Thyroid gland (tissue), 4 donors: ENCODE measurements at places on chromosomes 6 and 20. TPM values are rescaled to one million over a fixed set of nuclear protein-coding genes. Genes with fewer than 3 reads are reported as not detected.
A peak's percentile ranks its signal among the peaks of the same experiment; 100 is the strongest.

The HLA-DQA1 gene
- total RNA-seq = 1.7 TPM

The ESR1 gene
- 4.7 TPM for total RNA-seq

The LINC00237 gene
- total RNA-seq = 0.33 TPM

- H3K27ac ChIP-seq = peak overlapping the region; percentile 55
- no peak overlapping the region for H3K4me3 ChIP-seq
- peaks cover 5% of the 10 kb centered on the region for H3K36me3 ChIP-seq
- H3K4me1 ChIP-seq = peaks cover 20% of the 10 kb centered on the region
These were observed 43.7 kb downstream of the TOP1 start for GRCh38 chr20:41072190-41072863.

The RHAG gene
- not detected for total RNA-seq

The DNAH8 gene
- 0.13 TPM for total RNA-seq

GRCh38 chr6:80280262-80281010 is 174.0 kb downstream of the BCKDHB start:
- no peaks in the 10 kb centered on the region for H3K27me3 ChIP-seq
- H3K4me3 ChIP-seq = no peak overlapping the region
- no peak overlapping the region for H3K27ac ChIP-seq
- DNase-seq = no peak

- H3K27me3 ChIP-seq = no peaks in the 10 kb centered on the region
- peaks cover 9% of the 10 kb centered on the region for H3K4me1 ChIP-seq
These were observed 95.9 kb upstream of the EMILIN3 start for GRCh38 chr20:41462372-41463161.

GRCh38 chr20:62997417-62998035 is 9.2 kb downstream of the BHLHE23 start:
- H3K27me3 ChIP-seq = no peaks in the 10 kb centered on the region
- H3K4me3 ChIP-seq = no peak overlapping the region
- H3K27ac ChIP-seq = no peak overlapping the region
- no peaks in the 10 kb centered on the region for H3K4me1 ChIP-seq
- no peaks in the 10 kb centered on the region for H3K36me3 ChIP-seq

DNA sequence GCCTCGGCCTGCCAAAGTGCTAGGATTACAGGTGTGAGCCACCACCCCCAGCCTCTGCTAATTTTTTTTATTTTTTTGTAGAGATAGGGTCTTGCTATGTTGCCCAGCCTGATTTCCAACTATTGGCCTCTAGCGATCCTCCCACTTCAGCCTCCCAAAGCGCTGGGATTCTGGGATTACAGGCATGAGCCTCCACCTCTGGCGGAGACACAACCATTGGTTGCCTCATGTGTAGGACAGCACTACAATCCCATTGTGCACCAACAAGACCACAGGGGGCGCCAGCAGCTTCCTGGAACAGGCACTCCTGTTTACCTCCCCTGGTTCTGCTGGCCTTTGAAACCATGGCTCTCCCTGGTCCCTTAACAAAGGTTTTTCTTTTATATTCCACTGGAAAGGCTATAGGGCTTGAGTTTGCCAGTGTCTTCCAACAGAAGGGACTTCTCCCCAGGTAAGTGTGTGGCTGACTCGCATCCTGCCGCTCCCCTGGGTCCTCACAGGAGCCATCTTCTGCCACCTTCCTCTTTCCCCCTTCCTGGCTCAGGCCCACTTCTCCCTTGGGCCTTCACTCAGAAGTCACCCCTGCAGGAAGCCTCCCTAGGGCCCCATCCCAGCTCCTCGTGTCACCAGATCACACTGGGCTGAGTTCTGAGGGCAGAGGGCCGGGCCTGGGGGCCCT is 39.2 kb upstream of the TLDC2 start:
- H3K4me1 ChIP-seq = peaks cover 32% of the 10 kb centered on the region
- H3K27ac ChIP-seq = peak overlapping the region; percentile 61
- peak; percentile 39 for DNase-seq
- H3K27me3 ChIP-seq = no peaks in the 10 kb centered on the region
- H3K4me3 ChIP-seq = no peak overlapping the region
- peaks cover 16% of the 10 kb centered on the region for H3K36me3 ChIP-seq

DNA sequence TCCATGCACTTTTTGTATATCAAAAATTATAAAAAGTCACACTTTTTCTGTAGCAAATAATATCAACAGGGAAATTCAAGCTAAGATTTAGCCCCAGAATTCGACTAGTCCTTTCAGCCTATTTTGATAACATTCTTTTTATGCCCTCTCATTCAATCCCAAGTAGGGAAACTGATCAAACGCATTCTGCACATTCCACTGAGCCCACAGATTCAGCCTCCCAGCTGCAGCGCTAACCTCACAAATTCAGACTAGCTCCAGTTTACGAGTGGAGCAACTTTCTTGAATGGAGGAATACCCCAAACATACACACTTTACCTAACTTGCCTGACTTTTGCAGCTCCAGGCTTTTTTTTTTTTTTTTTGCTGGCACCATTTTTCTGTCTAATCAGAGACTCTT is 70.3 kb upstream of the HEY2 start:
- H3K27ac ChIP-seq = no peak overlapping the region
- no peaks in the 10 kb centered on the region for H3K27me3 ChIP-seq
- DNase-seq = no peak
- no peaks in the 10 kb centered on the region for H3K4me1 ChIP-seq
- H3K36me3 ChIP-seq = no peaks in the 10 kb centered on the region
- H3K4me3 ChIP-seq = no peak overlapping the region

The SLC22A2 gene
- not detected for total RNA-seq

The RAD21L1 gene
- not detected for total RNA-seq

- peak; percentile 61 for DNase-seq
- H3K27me3 ChIP-seq = no peaks in the 10 kb centered on the region
- peaks cover 42% of the 10 kb centered on the region for H3K36me3 ChIP-seq
- H3K4me3 ChIP-seq = no peak overlapping the region
These were observed 26.2 kb downstream of the CCDC167 start for GRCh38 chr6:37473364-37474095.

The VAPB gene
- 40.6 TPM for total RNA-seq

- H3K27me3 ChIP-seq = no peaks in the 10 kb centered on the region
- no peak overlapping the region for H3K27ac ChIP-seq
- peaks cover 12% of the 10 kb centered on the region for H3K4me1 ChIP-seq
These were observed 2.6 kb downstream of the SYS1 start for GRCh38 chr20:45365444-45365970.

GRCh38 chr6:72894091-72894490 is 272.2 kb downstream of the KCNQ5 start:
- no peak overlapping the region for H3K27ac ChIP-seq
- no peak overlapping the region for H3K4me3 ChIP-seq
- no peaks in the 10 kb centered on the region for H3K4me1 ChIP-seq
- no peak for DNase-seq
- H3K27me3 ChIP-seq = no peaks in the 10 kb centered on the region

DNA sequence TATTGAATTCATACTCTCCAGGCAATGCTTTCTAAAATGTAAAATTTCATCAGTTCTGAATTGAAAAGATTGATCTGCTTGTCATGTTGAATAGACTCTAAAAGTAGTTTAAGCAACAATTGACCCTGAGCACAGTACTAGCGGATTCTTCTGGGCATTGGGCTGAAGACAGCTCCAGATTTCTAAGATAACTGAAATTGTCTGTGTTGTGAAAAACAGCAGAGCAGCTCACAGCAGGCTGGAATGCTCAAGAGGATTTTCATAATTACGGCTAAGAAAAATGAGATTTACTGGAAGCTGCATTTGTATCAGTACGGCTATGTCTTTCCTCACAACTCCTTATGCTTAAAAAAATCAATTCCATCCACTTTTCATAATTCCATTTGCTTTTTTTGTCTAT is 373.7 kb downstream of the HACE1 start:
- H3K27me3 ChIP-seq = no peaks in the 10 kb centered on the region
- H3K36me3 ChIP-seq = no peaks in the 10 kb centered on the region
- DNase-seq = no peak

DNA sequence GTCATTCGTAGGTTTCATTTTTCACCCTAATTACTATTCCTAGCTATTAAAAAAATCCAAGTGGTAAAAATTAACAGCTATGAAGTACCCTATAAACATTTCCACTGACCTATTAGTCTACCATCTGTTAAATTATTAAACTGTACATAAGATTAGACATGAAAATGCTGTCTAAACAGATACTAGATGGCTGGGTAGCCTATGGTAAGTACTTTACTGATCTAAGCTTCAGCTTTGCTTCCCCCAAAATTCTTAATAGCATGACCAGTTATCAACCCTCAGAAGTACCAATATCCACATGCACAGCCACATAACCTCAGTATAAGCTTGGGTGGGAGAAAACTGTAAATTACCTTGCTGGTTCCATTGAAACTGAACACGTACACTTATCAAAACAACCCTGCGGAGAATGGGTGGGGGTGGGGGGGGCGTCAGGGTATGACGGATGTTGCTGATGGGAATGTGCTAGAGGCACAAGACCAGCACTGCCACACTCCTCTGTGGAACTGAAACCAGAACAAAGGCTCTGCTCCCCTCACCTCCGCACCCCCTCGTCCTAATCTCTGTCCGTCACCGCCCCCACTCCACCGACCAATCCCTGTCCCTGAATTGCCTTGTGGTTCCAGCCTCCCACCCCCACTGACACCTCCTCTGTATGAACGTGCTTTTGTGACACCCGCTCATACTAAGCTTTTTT is 45.3 kb downstream of the B4GALT5 start:
- H3K27ac ChIP-seq = no peak overlapping the region
- H3K4me1 ChIP-seq = peaks cover 16% of the 10 kb centered on the region
- DNase-seq = no peak
- H3K36me3 ChIP-seq = no peaks in the 10 kb centered on the region
- H3K4me3 ChIP-seq = no peak overlapping the region
- no peaks in the 10 kb centered on the region for H3K27me3 ChIP-seq

- H3K4me3 ChIP-seq = no peak overlapping the region
- H3K4me1 ChIP-seq = peaks cover 8% of the 10 kb centered on the region
- H3K27ac ChIP-seq = no peak overlapping the region
- H3K27me3 ChIP-seq = no peaks in the 10 kb centered on the region
- no peaks in the 10 kb centered on the region for H3K36me3 ChIP-seq
These were observed 90.7 kb downstream of the ANKRD60 start for GRCh38 chr20:58137651-58138265.

DNA sequence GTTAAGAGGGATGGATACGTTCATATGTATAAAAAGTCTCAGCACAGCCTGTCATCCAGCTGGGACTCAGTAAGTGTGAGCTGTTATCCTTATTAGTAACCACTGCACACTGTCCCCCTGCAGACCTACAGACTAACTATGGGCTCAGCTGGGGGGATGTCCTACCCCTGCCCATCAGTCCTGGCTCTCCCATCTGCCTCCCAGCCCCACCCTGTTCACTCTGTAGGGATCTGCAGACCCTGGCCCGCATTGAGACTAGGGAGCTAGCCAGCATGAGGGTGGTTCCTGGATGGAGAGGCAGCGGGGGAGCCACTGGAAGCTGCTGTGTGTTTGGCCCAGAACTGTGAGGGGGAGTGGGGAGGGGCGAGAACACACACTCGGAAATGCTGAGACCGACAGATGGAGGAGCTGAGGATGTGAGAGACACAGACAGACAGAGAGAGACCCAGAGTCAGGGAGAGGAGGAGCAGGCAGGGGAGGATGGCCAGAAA is 17.1 kb downstream of the XKR7 start:
- H3K36me3 ChIP-seq = no peaks in the 10 kb centered on the region
- no peak overlapping the region for H3K4me3 ChIP-seq
- no peaks in the 10 kb centered on the region for H3K4me1 ChIP-seq
- no peak for DNase-seq

- H3K27me3 ChIP-seq = no peaks in the 10 kb centered on the region
- no peak for DNase-seq
- H3K4me3 ChIP-seq = no peak overlapping the region
- no peaks in the 10 kb centered on the region for H3K36me3 ChIP-seq
- H3K4me1 ChIP-seq = no peaks in the 10 kb centered on the region
These were observed 111.2 kb downstream of the SCML4 start for GRCh38 chr6:107712665-107713551.

The EPB41L2 gene
- total RNA-seq = 97.5 TPM

The OR2J3 gene
- total RNA-seq = not detected

The LCA5 gene
- 18.8 TPM for total RNA-seq

The DNPH1 gene
- 82.5 TPM for total RNA-seq

The IFT52 gene
- total RNA-seq = 40.4 TPM

The FERMT1 gene
- 11.6 TPM for total RNA-seq

The C4B gene
- 233 TPM for total RNA-seq

- no peak overlapping the region for H3K27ac ChIP-seq
These were observed 44.2 kb downstream of the MYLK4 start for GRCh38 chr6:2706558-2706957.
